ENCODE measurements at places on chromosomes 3 and 15.

DNA sequence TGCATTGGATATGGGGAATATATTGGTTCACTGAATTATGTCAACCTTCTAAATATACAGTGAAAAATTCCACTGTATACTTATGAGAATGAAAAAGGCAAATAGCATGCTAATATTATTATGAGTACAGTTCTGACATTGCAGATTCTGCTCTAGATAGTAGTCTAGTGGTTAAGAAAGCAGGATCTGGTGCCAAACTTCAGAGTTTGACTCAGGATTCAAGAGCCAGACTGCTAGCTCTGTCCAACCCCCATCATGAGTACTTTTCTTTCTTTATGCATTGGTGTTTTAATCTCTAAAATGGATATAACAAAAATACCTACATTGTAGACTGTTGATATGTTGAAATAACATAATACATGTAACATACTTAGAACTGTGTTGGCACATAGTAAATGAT is 57.3 kb upstream of the PLSCR4 start:
- no peak for DNase-seq

DNA sequence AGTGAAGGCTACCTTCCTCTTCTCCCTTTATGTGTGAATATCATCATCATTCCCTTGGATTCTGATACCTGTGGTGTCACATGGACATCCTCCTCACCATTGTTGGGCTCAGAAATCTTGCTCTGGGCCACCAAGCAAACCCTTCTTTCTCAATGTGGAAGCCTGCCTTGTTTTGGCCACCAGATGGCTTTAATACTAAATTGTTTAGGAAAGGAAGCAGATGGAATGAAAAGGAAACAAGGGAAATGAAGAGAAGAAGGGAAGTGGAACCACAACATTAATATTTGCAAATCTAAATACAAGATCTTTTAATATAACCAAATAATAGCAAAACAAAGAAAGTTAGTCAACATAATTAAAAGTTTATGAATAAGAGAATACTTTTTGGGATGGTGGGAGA is 14.0 kb downstream of the FAM227B start:
- no peak for DNase-seq

DNA sequence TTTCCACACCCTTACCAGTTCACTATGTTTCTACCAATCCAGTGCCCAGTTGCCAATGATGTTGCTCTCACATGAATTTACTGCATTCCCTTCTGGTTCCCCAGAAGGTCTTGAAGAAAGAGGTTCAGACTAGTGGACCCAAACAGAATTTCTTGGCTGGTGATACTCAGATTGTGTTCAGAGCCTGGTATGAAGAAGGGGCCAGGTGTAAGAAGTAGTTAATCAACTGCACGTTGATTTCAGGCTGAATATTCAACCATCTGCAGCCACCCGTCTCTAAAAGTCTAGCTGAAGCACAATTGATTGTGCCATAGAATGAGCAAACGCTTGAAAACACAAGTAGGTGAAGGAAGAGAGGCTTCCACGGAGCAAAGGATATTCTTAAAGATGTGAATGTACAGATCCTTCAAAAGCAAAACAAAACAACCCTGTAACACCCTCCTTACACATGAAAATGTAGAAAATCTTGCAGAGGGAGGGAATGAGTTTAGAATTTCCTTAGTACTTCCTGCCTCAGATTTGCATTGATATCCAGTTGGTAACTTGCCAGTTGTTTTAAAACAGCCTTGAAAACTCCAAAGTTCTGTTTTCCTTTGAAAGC is 4.7 kb downstream of the RBMS3 start:
- no peak for DNase-seq

- DNase-seq, result no peak
Measured at GRCh38 chr15:35827911-35828310, 281.9 kb upstream of the DPH6 start.

- DNase-seq, result no peak
Measured at GRCh38 chr3:13019243-13020095, 53.8 kb downstream of the IQSEC1 start.

GRCh38 chr15:85454403-85454802 is 74.0 kb downstream of the AKAP13 start:
- no peak for DNase-seq

- DNase-seq, result no peak
Measured at GRCh38 chr15:33985751-33986150, 17.5 kb downstream of the CHRM5 start.

DNA sequence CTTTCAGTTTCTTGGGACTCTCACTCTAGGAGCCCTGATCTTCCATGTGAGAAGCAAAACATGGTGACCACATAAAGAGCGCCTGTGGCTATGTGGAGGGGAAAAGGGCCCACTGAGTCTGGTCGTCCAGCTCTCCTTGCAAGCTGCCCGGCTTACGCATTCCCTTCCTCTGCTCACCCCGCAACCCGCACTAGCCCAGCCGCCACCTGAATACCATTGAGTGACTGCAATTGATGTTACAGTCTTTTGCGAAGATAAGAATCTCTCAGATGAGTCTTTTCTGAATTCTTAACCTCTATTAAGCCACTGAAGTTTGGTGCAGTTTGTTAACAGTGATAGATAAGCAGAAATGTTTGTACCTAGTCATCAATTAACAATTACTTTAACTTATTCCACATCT is 589.0 kb upstream of the DPPA4 start:
- no peak for DNase-seq

DNA sequence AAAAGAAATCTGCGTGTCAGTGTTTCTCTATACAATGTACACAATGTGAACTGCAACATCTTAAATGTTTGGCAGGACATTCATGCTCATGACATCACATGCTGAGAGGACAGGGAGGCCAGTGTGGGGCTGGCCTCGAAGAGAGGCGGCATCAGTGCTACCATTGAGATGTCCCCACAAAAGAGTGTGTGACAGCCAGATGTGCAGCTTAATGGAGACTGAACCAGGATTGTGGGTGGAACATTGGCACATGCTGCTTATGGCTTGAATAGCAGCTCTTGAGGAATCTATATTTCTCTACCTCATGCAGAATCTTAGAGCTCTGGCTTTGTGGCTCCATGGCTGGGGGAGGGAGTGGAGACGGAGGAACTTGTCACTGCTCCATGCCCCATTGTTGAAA is 18.5 kb downstream of the CLDN11 start:
- no peak for DNase-seq

DNA sequence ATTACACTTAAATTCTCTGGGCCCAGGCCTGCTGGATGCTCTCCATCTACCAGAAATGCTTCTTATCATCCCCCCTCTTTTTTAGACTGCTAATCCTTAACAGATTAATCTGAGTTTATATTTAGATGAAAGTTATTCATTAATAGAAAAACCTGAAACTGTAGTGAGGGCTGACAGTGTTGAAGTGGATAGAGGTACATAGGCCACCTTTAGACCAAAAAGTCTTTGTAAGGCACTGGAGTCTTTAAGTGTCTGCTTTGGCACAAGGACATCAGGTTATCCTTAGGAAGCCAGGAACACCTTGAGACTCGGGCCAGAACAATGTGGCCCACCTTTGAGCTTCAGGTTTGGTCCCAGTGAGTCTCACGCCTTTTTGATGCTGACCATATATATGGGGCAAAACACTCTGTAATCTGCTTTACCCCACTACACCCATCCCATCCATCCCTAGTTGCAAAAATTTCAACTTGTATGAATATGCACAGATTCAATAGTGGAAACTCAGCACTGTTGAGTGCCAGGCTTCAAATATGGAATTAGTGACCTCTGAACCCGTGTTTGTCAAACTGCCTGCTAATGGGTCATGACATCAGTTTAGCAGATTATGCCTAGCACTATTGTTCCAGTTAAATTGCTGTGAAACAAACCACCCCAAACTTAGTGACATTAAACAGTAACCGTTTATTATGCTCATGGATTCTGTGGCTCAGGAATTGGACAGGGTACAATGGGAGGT is 44.0 kb downstream of the PDE8A start:
- DNase-seq, result no peak

DNA sequence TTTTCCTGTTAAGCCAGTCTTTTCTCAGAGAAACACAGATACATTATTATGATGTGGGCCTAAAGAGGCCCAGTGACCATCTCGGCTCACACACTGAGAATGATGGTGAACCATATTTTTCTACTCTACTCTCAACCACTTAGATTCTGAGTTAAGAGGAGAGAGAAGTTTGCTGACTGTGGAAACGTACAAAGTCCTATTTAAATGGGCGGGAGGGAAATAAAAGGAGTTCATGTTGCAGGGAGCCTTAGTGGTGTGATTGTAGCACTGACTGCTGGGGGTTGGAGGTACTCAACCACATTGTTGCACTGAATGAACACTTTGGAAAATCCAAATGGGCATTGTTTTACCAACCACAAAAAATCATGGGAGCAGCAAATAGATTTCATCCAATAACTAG is 51.0 kb downstream of the ATP8B4 start:
- no peak for DNase-seq

- DNase-seq, result no peak
Measured at GRCh38 chr3:36827133-36827532, 62.8 kb upstream of the DCLK3 start.

GRCh38 chr15:55954862-55955605 is 38.4 kb downstream of the NEDD4 start:
- no peak for DNase-seq

DNA sequence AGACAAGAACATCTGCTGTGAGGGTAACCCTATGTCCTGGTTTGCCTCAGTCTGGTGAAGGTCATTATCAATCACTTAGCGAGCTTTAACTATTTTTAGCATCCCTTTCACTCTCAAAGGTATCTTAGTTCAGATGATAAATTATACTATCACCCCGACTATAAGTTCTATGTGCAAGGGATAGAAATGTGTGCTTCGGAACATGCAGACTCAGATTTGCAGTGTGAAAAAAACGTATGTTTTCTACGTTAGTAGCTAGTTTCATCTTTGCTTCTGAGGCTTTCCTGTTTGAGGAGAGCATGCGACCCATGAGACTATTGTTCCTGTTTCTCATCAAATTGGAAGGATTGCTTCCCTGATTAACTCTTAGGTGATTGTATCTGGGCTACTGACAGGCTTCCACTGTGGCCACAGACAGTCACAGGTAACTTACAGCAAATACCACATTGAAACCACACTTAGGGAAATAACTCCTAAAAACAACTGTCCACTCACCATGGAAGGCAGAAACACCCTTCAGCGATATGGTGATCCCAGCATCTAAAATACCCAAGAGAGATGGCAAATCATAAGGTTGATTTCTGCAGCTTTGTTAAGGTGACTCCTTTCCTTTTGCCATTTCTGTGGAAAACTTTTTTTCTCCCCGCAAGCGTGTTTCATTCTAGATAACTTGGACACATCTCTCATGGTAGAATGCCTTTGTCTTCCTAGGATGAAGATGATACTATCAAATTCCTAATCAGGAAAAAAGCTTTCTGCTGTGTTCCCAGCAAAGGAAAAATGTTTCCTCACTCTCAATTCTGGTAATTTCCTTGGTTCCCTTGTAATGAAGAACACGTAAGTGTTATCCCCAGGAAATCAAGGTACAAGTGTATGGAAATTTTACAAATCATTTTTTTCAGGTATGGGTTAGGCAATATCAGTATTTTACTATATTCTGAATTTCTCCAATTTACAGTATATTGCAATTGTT is 5.2 kb downstream of the GCSAM start:
- DNase-seq, result no peak

DNA sequence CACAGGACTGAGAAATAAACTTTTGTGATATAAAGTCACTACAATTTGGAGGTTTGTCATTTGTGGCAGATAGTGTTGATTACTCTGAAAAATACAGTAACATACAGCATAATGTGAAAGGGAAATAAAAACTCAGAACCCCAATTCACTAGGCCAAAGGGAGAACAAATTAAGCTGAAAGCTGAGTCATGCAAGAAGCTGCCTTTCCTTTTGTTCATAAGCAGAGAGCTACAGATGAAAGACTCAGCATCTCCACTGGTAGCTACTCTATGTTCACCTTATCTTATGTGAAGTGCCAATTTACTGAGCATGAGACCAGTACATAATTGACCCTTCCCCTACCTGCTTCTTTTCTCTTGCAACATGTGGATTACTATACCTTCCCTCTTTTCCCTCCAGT is 19.3 kb upstream of the SLTM start:
- DNase-seq, result no peak

DNA sequence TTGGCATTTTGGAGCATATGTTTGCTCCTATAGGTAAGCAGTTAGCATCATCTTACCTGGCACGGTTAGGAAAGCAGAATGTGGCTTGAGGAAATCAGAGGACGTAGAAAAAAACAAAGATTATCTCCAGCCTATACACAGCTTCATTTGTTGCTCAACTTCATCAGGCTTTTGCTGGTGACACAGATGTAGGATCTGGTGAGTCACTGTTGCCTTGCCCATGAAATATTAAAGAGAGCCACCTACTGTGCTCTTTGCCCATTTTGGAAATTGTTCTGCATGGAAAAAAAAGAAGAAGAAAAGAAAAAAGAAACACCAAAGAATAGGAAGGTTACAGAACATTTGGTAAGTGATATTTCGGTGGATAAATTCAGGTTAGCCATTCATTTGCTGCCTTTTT is 3.8 kb downstream of the IL1RAP start:
- no peak for DNase-seq

All from activated CD8-positive, alpha-beta memory T cell treated with anti-CD3 and anti-CD28 coated beads for 48 hours (primary cell).